ENCODE measurements at places on chromosomes 4 and X.

GRCh38 chrX:41022566-41022965 is 62.7 kb upstream of the USP9X start:
- no peak for DNase-seq

- no peak for DNase-seq
Measured at GRCh38 chrX:31580227-31580626, 508.4 kb upstream of the FTHL17 start.

DNA sequence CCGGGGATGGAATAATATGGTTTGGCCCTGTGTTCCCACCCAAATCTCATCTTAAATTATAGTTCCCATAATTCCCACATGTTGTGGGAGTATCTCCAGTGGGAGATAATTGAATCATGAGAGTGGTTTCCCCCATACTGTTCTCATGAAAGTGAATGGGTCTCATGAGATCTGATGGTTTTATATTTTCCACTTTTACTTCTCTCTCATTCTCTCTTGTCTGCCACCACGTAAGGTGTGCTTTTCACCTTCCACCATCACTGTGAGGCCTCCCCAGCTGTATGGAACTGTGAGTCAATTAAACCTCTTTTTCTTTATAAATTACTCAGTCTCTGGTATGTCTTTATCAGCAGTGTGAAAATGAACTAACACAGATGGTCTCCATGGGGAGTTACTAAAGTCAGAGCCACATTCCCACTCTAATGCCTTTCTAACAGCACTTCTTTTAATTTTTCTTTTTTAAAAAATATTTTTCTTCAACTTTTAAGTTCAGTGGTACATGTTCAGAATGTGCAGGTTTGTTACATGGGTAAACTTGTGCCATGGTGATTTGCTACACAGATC is 306.6 kb downstream of the DTHD1 start:
- DNase-seq, result no peak

DNA sequence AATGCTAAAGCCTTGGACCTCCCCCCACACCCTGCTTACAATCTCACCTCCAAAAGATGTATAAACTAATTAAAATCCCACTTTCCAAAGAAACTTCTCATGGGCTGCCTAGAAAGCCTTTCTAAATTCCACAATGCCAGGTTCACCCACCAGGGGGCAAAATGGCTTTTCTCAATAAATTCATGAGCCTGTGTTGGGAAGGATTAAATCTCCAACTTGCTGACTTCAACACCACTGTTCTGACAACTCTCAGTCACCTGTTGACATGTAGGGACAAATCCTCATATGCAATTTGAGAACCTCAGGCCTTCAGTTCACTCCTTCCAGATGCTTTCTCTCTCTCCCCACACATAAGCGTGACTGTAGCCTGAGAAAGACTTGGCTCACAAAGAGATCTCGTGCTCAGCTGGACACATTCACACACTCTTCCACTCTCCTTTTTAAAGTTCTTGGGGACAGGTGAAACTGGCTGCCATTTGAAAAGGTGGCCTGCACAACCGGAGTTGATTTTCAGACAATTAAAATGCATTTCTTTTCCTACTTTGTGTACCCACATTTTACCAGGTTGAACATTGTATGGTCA is 88.6 kb upstream of the PRPS2 start:
- peak; percentile 14 for DNase-seq

GRCh38 chrX:136065044-136065671 is 79.9 kb downstream of the SLC9A6 start:
- DNase-seq, result no peak

DNA sequence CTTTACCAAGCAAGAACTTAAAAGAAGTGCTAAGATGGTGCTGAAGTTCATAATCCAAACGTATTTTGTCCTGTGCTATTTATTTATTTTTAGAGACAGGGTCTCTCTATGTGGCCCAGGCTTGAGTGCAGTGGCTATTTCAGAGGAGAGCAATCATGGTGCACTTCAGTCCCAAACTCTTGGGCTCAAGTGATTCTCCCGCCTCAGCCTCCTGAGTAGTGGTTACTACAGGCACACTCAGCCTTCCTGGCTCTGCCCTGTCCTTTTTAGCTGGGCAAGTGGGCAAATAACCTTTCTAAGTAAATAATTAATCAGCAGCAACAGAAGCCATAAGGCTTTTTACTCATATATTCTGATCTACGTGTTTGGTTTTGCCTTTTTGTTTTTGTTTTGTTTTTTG is 2.6 kb downstream of the NSD2 start:
- DNase-seq, result no peak

DNA sequence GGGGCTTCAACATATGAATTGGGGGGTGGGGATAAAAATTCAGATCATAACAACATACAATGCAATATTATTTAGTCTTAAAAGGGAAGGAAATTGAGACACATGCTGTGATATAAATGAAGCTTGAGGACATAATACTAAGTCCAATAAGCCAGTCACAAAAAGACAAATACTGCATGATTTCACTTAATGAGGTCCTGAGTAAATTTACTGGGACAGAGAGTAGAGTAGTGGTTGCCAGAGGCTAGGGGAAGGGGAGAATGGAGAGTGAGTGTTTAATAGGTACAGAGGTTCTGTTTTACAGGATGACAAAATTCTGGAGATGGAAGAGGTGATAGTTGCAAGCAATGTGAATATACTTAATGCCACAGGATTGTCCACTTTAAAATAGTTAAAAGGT is 89.2 kb upstream of the RAPGEF2 start:
- DNase-seq, result no peak

DNA sequence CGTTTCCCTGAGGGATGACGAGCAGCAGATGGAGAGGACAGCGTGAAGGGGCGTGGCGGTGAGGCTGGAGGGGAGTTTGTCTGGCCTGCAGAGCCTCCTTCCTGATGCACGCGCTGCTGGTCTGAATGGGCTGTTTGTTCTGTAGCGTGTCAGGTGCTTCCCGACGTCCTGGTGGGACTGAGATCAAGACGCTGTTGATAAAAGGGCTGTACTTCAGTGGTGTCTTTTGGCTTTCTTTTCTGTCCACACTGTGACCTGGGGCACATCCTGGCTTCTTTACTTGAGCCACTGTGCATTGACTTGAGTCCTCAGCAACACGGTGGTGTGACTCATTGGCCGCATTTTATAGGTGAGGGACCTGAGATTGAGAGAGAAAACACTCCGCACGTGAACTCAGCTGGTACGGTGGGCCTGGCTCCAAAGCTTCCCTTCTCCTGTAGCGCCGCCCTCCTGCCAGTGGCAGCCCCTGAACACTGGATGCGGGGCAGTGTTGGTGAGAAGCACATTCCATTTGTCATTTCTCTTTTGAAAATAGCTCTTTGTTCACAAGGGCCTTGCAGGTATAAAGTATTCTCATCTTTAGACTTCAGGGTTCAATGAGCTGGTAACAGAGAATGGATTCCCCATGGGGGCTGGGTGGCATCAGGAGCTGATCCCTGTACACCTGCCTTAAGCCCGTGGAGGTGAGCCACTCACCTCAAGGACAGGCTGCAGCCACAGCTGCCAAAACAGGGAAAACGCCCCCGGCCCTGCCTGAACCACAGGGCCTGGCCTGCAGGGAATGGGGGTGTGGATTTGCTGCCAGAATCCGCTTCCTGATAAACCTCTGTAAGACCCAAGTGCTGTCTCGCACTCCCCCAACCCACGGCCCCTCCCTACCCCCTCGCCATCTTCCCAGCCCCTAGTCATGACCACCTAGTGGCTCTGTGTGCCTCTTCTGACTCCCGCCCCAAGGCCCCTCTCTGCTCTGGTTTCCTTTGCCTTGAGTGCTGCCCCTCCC is 29.2 kb downstream of the NSG1 start:
- no peak for DNase-seq

- no peak for DNase-seq
Measured at GRCh38 chr4:119087121-119087520, 48.5 kb upstream of the MYOZ2 start.

DNA sequence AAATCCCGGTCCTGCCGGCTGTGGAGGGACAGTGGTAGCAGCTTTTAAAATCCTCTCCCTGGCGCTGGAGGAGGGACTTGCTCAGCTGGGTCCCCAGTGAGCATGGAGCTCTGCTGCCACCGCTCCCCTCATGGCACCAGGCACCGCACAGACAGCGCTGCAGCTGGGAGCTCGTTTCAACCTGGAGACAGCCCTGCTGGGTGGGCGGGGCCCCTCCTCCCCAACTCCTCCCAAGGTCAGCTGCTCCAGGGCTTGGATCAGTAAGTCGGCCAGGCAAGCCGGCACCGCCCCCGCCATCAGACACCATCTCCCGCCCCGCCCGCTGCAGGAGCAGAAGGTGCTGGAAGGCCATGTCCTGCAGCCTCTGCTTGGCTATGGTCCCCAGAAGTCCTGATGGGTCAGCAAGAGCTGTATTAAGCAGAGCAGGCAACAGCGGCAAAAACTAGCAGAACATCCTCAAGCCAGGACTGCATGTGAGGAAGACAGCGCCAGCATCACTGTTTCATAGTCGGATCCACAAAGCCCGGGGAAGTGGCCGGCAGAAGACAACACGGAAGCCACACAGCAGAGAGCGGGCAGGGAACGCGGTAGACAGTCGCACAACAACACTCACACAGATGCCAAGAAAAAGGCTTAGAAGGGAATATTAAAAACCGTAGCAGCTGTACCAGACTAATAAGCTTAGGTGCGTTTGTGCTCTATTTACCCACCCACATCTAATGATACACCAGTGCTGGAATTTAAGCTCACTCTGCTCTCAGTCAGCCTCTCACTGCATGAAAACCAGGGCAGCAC is 16.2 kb downstream of the ZFYVE28 start:
- peak; percentile 55 for DNase-seq

DNA sequence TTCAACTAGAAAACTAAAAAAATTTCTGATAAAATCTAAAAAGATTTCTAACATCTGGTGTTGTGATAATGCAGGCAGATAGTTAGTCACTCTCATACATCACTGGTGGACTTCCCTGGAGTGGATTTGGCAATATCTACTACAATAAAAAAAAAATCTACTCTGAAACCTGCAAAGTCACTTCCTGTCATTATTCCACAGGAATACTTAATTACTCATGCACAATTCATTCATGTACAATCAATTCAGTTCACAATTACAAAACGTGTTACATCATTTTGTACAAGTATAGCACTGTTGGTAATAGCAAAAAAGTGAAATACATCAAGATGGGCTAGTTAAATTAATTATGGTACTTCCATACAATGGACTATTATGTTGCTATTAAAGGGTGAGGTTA is 16.5 kb upstream of the RHOH start:
- no peak for DNase-seq

DNA sequence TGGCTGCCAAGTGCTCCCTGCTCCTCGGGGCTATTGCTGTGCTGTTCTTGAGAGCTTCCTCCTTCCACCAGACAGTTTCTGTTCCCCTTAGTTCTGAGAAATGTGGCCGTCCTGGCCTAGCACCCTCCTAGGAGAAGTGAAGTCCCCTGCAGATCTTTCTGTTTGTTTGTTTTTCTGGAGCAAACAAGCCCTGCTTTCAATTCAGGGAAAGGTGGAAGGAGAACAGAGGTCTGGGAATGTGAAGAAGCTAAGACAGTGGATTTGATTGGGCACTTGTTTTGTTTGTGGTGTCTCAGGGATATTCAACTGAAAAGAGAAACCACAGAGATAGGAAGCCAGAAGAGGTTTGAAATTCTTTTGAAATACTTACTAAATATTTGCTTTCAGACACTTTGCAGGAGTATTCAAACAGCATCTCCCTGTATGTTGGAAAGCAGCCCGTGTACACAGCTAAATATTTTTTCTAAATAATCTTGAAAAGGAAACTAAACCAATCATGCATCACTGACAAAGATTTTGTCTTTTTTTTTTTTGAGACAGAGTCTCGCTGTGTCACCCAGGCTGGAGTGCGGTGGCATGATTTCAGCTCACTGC is 36.5 kb upstream of the PPM1K start:
- DNase-seq, result no peak

- no peak for DNase-seq
Measured at GRCh38 chr4:168604496-168605373, 107.9 kb downstream of the PALLD start.

- no peak for DNase-seq
Measured at GRCh38 chr4:92359491-92359890, 55.7 kb downstream of the GRID2 start.

- DNase-seq, result no peak
Measured at GRCh38 chr4:176579226-176579625, 213.5 kb downstream of the VEGFC start.

GRCh38 chr4:17492876-17493275 is 19.0 kb downstream of the QDPR start:
- DNase-seq, result no peak

DNA sequence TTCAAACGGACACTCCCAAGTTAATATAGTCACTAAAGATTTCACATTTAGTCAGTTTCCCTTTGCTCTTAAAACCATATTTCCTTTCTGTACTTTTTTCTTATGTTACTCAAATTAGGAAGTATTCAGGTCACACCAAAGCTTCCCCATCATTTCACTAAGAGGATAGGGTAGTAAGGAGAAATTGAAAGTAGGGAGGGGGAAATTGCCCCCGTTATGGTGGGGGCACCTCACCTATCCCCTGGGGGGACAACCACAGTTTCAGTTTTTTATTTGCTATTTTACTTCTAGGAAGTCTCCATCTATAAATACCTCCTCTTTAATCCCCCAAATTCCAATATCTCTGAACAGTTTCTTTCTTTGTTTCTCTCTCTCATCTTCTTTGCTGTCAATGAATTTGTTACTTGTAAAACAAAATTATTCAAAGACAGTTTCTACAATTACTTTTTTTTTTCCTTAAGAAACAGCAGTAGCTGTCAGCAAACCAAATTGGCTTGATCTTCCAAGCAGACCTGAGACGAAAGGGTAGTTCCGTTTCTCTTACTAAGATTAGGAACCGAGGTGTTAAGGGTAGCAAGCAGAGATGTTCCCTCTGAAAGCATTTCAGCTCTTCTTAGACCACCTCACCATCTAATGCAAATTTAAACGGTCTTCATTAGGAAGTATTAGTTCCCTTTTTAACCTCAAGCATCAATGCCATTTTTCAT is 160.2 kb upstream of the KLF3 start:
- no peak for DNase-seq

DNA sequence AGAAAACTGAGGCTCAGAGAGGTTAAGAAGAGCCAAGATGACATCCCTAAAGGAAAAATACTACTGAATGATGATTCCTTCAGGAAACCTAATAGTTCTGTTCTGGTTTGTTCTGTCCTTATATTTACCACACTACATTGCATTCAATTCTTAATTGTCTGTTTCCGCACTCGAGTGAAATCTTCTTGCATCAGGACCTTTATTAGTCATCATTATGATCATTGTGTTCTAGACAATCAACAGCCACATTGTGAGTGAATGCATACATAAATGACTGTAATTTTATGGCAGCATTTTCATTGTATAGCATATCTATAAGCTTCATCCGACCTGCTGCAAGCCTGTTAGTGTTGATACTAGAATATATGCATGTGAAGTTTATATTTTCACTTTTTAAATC is 156.7 kb upstream of the FAM241A start:
- no peak for DNase-seq

DNA sequence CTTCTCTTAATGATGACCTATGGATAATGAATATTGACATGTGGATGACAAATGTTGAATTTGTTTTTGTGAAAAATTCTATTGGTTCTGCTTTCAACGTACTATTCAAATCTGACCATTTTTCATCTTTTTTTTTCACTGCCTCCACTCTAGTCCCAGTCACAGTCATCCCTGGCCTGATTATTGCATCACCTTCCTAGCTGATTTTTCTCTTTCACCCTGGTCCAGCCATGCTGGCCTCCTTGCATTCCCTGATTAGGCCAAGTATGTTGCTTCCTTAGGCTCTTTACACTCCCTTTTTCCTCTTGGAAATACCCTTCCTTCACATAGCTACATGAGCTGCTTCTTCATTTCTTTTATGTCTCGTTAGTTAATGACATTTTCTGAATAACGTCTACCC is 58.1 kb upstream of the MAP9 start:
- DNase-seq, result no peak

Measured in neural crest cell (in vitro differentiated cells).